Stomach (tissue), 19 donors: ENCODE measurements at places on chromosomes 16 and 17.
A peak's percentile ranks its signal among the peaks of the same experiment; 100 is the strongest.

- no peak for DNase-seq
Measured at GRCh38 chr16:17313085-17313611, 157.6 kb downstream of the XYLT1 start.

DNA sequence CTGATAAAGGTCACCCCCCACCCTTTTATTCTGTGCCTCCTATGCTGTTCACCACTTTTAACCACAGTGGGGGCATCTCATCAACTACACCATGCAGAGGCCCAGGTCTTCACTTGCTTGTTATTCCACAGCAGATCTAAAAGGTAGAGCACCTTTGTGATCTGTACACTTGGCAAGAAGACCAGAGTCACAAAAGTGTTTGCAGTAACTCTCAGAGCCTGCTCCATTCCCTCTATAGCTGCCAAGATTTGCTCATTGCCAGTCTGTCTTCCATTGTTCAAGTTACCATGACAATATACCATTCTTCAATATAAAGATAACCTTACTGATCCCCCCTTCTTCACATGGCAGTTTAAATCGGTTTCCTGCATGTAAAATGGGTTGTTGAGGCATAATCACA lies 180.0 kb downstream of the TOX3 start:
- no peak for DNase-seq

DNA sequence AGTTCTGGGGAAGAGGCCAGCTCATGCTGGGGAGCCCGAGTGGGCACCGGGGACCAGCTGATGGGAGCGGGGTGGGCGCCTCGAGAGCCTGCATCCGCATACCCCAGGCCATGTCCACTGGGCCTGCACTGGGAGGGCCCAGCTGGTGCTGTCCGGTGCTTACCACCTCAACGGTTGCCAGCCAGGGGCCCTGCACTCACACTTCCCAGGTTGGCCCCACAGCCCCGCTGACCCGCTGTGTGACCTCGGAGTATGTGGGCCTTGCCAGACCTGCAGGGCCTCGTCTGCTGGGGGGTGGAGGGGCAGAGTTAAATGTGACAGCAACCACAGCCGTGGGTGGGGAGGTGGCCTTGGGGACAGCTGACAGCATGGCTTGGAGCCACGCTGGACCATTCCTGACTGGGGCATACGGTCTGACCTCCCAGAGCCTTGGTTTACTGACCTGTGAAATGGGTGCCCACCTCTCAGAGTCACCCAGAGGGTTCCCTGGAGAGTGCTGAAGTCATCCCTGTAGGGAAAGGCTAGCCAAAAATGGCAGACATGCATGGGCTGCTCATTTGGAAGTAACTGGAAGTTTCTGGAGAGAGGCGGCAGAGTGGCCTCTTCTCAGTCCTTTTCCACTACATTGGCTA lies 5.4 kb upstream of the GAA start:
- DNase-seq, result peak; percentile 3

GRCh38 chr17:77834170-77835115 lies 124.1 kb upstream of the TNRC6C start:
- DNase-seq, result peak; percentile 66

DNA sequence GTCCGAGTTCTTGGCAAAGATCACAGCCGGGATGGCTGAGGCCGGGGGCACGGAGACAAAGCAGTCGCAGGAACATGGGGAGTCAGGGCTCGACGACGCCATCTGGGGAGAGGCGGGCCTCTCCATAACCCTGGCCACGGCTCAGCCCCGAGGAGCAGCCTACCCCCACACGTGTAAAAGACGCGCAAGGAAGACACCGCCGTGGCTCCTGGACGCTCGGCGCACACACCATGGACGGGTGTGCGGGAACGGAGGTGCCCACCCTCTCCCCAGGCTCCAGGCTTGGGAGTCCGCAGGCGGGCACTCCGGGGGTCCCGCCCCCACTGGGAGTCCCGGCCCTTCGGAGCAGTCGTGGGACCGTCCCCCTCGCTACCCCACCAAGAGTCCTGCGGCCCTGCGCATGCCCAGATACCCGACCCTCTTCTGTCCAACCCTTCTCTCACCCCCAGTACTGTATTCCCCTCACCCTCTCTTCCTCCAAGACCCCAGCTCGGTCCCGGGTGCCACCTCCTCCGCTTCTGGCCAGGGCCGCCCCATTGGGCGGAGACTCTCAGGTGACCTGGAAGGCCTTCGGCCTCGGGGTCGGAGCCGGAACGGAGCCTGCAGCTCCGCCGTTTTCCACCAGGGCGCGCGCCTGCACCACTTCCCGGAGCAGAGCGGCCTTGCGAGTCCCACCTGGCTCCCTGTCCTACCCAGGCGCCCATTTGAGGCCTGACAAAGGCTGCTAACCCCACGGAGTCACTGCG lies at the start of gene SCRN2:
Gene SCRN2 (minus strand): TSS at position 532 of the 746 bp plus-strand sequence. CDS start 430 bp downstream, at position 102.
- DNase-seq, result peak; percentile 93

GRCh38 chr17:57418463-57419246 lies 162.3 kb downstream of the MSI2 start:
- no peak for DNase-seq

DNA sequence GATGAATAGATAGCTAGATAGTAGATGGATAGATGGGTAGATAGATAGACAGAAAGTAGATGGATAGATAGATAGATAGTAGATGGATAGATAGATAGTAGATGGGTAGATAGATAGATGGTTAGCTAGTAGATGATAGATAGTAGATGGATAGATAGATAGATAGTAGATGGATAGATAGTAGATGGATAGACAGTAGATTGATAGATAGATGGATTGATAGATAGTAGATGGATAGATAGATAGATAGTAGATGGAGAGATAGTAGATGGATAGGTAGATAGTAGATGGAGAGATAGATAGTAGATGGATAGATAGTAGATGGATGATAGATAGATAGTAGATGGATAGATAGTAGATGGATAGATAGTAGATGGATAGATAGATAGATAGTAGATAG lies 40.4 kb downstream of the PIK3R5 start:
- no peak for DNase-seq

- no peak for DNase-seq
Measured at GRCh38 chr17:81346908-81347349, 48.3 kb upstream of the BAHCC1 start.

- peak; percentile 93 for DNase-seq
Measured at GRCh38 chr17:80263253-80264204, 2.9 kb downstream of the RNF213 start.

- DNase-seq, result no peak
Measured at GRCh38 chr17:72423286-72423589, 302.4 kb downstream of the SOX9 start.

DNA sequence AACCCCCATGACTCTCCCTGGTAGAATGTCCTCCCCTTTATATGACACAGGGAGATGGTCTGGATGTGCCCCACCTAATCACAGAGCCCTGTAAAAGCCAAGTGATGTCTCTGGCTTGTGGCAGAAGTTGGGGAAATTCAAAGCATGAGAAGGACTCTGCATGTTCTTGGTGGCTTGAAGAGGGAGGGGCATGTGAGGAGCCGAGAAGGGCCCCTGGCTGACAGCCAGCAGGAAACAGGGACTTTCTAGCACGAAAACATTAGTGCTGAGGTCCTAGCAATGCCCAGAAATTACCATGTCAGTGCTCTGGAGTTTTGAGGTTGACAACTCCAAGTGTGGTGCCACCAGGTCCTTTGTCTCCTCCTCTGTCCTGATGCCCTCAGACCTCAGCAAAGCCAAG lies 75.9 kb downstream of the USP22 start:
- no peak for DNase-seq

DNA sequence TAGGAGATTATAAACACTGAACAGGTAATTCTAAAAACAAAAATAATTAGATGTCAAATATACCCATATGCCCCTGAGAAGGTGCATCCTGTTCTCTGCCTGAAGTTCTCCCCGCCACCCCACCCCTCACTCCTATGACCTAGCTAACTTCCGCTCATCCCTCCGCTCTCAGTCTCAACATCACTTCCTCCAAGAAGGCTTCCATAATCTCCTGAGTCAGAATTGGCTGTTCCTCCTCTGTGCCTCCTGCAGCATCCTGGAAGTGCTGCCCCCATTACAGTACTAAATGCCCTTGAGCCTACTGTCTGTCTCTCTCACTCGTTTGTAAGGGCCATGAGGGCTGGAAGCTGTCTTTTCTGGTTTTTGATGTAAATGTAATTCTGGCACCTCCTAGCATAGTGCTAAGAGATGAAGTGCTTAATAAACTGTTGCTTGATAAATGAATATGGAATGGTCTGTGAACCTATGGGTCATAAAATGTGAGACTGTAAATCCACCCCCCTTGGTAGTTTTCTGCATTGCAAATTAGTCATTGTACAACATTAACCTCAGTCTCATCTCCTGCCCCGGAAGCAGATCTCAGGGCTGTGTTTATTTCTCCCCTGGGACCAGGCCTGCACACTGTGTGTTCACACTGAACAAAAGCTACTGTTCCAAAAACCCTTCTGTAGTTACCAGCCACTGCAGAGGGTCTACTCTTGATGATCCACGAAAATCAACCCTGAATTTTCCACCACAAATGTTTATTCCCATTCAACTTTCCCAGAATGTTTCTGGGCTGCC lies 3.9 kb upstream of the MYO1D start:
- DNase-seq, result no peak

DNA sequence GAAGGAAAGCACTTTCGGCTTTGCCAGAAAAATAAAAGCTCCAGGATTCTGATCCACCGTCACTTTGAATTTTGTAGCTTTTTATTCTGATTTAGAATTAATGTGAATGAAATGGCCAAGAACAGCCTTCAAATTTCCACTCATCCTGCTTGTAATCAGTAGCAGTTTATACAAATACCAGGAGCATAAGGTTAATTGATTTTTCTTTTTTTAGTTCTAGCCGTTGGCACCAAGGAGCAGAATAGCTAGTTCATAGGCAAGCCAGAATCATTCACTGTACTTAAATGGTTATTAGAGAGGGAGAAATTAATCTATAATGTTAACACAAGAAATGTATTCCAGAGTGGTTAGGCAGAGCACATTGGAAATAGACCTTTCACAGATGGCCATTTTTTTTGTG lies 41.1 kb upstream of the CACNG5 start:
- DNase-seq, result no peak

DNA sequence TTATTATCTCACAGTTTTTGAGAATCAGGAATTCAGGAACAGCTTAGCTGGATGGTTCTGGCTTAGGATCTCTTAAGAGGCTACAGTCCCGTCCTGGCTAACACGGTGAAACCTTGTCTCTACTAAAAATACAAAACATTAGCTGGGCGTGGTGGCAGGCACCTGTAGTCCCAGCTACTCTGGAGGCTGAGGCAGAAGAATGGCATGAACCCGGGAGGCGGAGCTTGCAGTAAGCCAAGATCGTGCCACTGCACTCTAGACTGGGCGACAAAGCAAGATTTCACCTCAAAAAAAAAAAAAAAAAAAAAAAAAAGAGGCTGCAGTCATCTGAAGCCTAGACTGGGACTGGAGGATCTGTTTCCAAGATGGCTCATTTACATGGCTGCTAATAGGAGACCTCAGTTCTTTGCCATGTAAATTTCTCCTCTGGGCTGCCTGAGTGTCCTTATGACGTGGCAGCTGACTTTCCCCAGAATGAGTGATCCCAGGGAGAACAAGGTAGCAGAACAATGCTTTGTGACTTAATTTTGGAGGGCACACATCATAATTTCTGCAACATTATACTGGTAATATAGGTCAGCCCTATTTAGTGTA lies 95.8 kb upstream of the CORO6 start:
- no peak for DNase-seq

DNA sequence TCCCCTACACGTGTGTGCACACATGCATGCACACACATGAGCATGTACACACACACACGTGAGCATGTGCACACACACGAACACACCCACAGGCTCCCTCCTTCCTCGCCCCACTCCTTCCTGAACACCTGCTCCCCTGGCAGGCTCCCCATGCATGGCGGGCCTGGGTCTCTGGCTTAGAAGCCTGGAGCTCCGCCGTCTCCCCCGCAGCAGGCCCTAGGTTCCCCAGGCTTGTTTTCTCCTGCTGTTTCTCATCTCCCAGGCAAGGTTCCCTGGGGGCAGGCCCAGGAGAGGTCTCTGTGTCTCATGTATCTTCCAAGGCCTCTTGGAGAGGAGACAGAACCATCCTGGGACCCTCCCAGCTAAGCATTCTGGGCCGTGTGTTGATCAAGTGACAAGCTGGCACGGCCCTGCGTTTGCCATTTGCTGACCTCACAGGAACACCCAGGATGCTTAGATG lies 202.3 kb upstream of the CIBAR2 start:
- DNase-seq, result no peak

GRCh38 chr16:58855291-58855863 lies 121.3 kb upstream of the GOT2 start:
- DNase-seq, result no peak

DNA sequence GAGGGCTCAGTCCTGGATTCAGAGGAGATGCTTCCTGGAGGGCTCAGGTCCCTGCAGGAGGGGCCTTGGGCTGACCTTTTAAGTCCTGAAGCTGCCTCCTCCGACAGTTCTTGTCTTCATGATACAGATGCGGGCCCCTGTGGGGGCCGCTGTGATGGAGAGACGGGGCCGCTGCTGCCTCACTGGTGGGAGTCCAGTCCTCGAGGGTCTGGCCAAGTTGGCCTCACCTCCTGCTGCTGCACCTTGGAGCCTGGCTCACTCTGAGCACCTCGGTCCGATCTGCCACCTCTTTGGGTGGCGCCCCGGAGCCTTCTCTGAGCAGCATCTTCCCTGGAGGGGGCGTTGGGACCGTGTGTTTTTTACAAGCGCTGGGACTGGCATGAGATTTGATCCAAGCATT lies 79.1 kb downstream of the KLHDC4 start:
- no peak for DNase-seq

- DNase-seq, result no peak
Measured at GRCh38 chr17:43640491-43641252, 21.1 kb downstream of the MEOX1 start.

GRCh38 chr16:54424043-54424451 lies 137.5 kb upstream of the IRX3 start:
- no peak for DNase-seq

DNA sequence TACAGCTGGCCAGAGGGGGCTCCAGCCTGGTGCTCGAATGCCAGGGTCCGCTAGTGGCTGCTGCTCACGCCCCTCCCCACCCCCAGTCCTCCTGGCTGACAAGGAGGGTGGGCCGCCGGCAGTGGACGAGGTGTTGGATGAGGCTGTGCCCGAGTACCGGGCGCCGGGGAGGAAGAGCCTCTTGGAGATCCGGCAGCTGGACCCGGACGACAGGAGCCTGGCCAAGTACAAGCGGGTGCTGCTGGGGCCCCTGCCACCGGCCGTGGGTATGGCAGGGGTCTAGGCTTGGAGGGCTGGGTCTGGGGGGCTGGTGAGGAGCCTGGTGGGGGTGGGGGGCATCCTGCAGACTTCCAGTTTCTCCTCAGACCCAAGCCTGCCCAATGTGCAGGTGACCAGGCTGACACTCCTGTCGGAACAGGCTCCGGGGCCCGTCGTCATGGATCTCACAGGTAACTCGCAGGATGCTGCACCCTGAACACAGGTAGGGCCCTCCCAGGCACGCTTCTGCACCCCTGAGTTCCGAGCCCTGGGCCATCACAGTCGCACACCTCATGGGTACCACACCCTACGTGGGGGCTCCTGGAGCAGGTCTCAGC lies 1.2 kb upstream of the PDIA2 start:
- DNase-seq, result no peak

- DNase-seq, result peak; percentile 95
Measured at GRCh38 chr16:89686520-89687091, at the start of gene CDK10. CDK10 (plus strand) TSS chr16:89686689; CDS start chr16:89686711, 22 bp downstream.
